ENCODE measurements at places on chromosomes 12 and 14.

DNA sequence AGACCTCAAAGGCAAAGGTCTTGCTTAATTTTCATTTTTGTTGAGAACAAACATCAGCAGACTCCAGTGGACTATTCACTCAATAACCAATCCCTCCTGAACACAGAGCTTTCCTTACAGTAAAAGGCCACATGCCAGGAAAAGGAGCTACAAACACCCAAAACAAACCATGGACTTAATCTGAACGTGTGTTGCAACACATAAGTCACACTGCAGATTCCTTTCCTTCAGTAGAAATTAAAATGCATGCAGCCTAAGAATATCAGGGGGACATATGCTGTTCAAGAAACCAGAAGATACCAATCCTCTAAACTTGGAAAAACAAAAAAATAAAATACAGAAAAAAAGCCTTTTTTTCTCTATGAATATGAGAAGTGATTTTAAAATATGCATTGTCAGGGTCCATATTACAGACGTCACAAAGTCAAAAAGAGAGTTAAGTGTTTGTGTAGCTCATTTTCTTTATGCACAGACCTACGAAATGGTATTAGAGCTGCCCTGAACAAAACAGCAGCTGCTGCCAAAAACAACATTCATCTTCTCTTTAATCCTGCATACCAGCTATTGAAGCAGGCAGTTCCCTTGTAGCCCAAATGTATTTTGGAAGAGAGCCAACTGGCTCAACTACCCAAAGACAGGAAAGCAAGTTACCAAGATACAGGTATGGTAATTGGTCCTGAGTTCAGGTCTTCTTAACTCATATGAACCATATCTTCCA lies 26.2 kb downstream of the KITLG start:
- DNase-seq, result peak; percentile 96

GRCh38 chr14:81963846-81964245 lies 430.2 kb upstream of the SEL1L start:
- DNase-seq, result no peak

DNA sequence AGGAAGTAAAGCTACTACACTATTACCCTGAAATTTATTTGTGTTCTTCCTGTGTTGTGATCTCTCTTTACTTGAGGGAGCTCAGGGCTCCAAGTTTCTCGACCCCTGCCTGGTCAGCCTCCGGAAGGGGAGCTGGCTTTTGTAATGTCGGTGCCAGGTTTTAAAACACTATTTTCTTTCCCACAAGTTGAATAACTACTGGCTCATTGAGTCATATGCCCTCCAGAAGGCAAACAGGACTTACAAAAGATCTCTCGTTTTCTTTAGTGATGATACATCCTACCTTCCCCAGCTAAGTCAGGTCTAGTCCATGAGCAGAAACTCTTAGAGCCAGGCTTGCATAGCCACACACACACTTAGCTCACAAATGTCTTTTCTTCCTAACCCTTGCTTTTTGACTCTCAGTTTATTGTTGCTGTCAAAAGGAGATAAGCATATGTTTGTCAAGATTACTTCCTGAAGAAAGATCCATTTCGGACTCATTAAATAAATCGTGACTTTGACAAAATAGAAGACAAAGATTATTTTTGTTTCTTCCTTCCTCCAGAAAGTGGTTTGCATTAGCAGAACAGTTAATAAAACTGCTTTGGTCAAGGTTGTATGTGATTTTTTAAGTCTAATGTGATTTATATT lies 209.8 kb upstream of the FLRT2 start:
- peak; percentile 34 for DNase-seq

GRCh38 chr12:93348575-93349435 lies 28.9 kb upstream of the NUDT4 start:
- no peak for DNase-seq

- DNase-seq, result peak; percentile 26
Observed at GRCh38 chr12:55713721-55714120, 2.1 kb upstream of the BLOC1S1 start.
